ENCODE measurements at places on chromosomes 12 and 14.

DNA sequence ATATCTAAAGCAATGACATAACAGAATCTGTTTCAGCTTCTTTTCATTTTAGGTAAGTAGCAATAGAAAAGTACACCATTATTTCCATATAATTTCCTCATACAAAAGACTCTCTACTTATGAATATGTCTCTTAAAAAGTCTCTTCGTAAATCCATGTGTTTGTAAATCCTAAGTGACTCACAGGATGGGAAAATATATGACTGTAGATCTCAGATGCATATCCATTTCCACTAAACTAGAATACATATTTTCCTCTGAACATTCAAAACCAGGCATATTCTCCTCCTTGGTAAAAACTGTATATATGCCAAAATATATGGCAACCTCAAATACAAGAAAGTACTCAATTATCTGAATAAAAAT is 93.6 kb downstream of the TXNDC16 start:
- DNase-seq, result no peak

GRCh38 chr12:66638666-66639065 is 40.2 kb downstream of the GRIP1 start:
- no peak for DNase-seq

DNA sequence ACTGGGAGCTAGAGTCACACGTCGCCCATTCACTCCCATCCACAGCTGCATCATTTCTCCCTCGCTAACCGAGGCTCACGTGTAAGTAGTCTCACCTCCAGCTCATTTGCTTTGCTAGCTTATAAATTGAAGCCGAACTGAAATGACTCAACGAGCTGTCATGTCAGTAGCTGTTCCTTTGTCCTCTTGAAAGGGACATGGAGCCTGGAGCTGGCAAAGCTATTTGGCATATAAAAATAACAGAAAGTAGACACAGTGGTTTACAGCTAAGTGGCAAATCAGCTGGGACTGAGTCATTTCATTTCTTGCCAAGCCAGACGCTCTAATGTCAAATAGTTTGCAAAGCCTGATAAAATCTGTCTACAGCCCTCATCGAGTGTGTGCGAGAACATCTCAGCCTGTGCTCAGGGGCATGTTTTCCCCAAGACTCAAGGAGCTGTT is 114.4 kb upstream of the TMEM233 start:
- DNase-seq, result no peak

GRCh38 chr14:65345266-65345665 is 67.3 kb upstream of the FUT8 start:
- DNase-seq, result no peak

DNA sequence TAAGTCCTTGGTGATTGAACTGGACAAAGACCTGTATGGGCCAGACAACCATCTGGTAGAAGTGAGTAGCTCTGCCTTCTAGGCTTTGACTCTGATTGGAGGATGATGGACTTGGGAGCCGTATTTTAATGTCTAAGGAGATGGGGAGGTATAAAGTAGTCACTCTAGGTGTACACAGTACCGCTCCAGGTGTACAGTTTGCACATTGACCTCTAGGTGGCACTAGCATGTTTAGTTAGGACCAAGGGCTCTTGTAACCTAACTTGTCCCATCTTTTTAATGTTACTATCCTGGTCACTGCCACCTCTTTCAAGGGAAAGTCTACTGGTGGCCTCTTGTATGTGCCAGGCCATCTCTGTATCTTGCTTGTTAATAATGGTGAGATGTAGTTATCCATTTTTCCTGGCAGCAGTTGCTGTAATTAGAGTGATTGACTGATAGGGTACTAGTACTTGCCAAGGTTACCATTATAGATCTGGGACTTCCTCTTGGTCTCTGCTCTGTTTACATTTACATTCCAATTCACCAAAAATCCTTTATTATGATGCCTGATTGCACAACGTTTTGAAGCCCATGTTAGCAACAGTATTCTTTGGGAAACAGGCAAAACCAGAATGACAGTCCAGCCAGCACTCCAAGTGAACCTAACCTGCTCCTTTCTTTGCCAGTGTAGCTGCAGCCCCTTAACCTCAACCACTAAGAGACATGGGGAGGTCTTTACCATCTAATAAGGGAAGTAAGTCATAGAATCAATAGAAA is 3.6 kb downstream of the SMARCD1 start:
- peak; percentile 56 for DNase-seq

DNA sequence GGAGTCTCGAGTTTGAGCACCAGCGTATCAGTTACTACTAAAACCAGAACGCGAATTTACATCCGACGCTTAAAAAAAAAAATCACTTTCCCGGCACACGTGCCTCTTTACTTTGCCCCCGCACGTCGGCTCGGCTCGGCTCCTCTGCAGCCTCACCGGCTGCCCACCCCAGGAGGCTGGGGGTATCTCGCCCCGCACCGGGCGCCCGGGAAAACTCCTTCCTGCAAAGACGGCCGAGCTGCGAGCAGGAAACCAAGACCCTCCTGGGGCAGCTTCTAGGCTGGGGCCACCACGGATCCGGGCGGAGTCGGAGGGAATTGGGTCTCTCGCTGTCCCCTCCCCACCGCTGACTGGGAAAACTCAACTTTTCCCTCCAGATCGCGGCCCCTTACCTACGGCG is 610 bp downstream of the VSIG10 start:
- DNase-seq, result peak; percentile 56

DNA sequence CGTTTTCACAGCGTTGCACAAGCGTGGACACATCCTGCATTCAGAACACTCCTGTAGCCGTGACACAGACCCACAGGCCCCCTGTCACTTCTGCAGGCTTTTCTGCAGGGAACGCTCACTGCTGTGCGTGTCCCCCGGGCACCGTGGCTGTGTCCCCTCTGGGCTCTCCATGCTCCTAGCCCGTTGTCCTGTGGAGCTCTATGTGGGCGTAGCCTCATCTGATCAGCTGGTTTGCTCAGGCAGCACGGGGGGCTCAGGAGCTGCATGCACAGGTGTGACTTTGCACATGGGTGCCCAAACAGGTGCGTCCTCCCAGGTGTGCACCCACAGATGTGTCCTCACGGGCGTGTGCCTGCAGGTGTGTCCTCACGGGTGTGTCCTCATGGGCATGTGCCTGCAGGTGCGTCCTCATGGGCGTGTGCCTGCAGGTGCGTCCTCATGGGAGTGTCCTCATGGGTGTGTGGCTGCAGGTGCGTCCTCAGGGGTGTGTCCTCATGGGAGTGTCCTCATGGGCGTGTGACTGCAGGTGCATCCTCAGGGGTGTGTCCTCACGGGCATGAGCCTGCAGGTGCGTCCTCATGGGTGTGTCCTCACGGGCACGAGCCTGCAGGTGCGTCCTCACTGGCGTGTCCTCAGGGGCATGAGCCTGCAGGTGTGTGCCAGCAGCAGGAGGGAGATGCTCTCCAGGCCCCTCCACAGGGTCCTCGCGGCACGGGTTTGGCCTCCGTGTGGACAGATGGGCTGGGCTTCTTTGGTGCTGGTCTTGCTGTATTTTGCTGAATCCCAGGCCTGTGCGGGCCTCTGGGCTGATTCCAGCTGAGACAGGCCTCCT is 17.5 kb downstream of the MTA1 start:
- no peak for DNase-seq

GRCh38 chr12:104951759-104952509 is 6.2 kb downstream of the SLC41A2 start:
- DNase-seq, result no peak

GRCh38 chr12:25372969-25373817 is 122.5 kb upstream of the KRAS start:
- no peak for DNase-seq

- no peak for DNase-seq
Measured at GRCh38 chr12:44193281-44193680, 357.4 kb downstream of the TMEM117 start.

DNA sequence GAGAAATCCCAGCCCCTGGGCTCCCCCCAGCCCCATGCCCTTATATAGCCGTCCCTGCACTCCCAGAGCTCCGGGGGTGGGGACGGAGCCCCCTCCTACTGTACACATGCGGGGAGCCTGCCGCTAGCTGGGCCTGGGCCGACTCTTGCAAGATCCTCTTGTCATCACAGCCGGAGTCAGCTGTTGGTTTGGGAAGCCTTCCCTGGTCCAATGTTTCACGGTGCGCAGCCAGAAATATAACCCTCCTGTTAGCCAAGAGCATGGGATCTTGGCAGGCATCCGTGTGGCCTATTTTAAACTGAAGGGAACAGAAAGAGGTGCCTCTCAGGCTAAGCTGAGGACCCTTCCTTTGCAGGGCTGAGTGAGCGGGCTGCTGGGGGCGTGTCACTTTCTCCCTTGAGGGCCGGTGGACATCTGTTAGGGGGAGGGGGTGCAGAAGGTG is 175.3 kb downstream of the TSPAN9 start:
- no peak for DNase-seq

- DNase-seq, result no peak
Measured at GRCh38 chr12:44015333-44015941, 179.6 kb downstream of the TMEM117 start.

GRCh38 chr14:23695664-23695999 is 59.5 kb downstream of the DHRS2 start:
- no peak for DNase-seq

- DNase-seq, result no peak
Measured at GRCh38 chr14:24415421-24416253, 13.8 kb downstream of the CBLN3 start.

- DNase-seq, result no peak
Measured at GRCh38 chr12:7948589-7949260, 12.7 kb upstream of the SLC2A3 start.

GRCh38 chr12:105067511-105068031 is 16.7 kb downstream of the ALDH1L2 start:
- DNase-seq, result no peak

GRCh38 chr12:88904705-88905104 is 324.4 kb upstream of the KITLG start:
- no peak for DNase-seq

DNA sequence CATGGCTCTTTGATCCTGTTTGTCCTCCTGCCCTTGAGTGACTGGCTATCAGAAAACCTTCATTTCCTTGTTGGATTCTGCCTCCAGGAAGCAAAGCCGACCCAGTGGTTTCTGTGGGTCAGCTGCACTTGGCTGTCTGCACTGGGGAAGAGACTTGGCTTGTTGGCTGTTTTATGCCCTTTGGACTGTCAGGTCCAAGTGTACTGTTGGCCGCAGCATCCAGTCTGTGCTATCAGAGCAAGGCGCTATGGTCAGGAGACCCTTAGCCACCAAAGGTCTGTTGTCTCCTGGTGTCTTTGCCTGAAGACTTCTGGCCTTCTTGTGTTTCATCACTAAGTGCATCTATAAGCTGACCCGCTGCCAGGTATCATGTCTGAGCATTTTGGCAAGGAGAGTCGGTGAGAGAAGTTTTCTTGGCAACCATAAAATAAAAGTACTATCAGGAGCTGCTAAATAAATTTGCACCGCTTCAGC is 177.4 kb upstream of the HIF1A start:
- no peak for DNase-seq

GRCh38 chr14:34452258-34452822 is 9.7 kb downstream of the SPTSSA start:
- DNase-seq, result no peak

DNA sequence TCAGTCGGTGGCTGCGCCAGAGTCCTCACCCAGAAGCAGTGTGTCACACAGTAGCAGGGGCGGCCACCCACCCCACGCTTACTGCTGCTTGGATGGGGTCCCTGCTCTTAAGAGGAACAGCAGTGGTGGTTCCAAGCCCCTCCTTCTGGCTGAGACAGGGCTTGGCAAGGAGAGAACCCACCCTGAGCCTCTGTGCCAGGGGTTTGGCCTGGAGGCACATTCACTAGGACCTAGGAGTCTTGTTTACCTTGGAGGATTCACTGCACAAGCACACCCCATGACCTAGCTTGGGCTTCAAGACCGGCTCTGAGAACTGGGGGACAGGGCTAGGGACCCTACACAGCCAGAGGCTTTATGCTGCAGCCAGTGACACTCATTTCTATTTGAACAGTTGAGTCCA is 78.6 kb downstream of the NT5DC3 start:
- DNase-seq, result no peak

GRCh38 chr14:60487211-60487610 is 1.3 kb upstream of the C14orf39 start:
- no peak for DNase-seq

- no peak for DNase-seq
Measured at GRCh38 chr14:80464531-80465149, 253.3 kb upstream of the DIO2 start.

GRCh38 chr14:56005191-56006053 is 112.8 kb upstream of the PELI2 start:
- DNase-seq, result no peak

DNA sequence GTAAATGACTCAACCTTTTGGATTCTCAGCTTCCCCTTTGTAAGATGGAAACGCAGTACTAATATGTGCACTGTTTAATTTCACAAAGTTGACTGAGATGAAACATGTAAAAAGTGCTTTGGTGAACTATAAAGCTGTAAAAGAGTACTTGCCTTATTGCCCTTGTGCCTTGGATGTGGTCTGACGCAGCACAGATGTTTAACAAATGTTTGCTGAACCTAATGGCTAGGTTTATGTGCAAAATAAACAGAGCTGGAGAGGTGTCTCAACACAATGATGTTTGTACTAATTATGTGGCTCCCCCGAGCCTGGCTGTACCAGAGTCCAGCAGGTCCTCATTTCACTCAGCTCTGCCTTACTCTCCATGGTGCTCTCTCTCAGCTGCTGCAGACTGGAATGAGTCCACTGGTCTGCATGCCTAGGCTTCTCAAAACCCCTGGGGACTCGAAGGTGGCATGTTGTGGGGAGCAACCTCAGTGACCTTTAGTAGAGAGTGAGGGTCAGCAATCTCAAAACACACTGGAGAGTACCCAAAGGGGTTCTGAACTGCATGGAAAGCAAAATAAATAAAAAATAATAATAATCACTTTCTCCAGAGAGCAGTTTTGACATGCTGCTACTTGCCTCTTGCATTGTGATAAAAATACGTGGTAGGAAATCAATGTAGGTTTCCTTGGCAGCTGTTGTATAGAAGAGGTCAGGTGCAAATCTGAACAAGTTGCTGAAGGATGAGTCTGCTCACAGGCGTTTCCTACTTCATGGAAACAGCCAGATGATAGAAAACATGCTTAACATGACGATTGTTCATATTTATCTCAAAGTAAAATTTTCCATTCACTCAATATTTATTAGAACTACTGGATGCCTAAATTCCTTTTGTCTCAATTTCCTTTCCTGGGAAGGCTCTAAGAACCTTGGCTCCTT is 8.5 kb upstream of the AMIGO2 start:
- DNase-seq, result no peak

DNA sequence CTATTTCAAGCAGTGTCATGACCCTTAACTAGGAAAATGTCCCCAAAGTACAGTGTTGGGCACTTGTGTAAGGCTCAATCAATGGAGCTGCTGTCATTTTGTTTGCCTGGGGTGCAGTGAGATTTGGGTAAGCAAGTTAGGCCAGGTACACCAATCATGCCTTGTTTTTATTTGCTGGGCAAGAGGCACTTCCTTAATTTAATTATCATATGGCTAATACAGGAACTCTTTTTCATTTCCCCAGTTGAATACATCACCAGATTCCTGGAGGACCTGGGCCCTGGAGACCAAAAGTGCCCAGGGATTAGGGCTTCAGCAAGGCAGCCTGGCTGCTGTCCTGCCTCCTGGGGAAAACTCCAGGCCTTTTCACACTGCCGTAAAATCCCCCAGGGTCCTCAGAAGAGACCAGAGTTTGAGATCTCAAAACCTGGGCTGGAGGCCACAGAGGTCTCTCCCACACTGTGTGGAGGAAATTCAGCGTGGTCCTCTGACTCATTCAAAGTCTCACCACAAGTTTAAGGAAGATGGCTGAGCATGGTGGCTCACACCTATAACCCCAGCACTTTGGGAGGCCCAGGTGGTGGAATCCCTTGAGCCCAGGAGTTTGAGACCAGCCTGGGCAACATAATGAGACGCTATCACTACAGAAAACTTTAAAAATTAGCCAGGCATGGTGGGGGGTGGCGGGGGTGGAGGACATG is 28.4 kb upstream of the FOXN3 start:
- DNase-seq, result no peak

GRCh38 chr12:89552376-89552775 is 26.5 kb upstream of the POC1B start:
- DNase-seq, result no peak

Data from nephron progenitor cell (in vitro differentiated cells).